NCI-H524 treated with DMSO at 0.1 percent for 48 hours (cell line): ENCODE measurements at places on chromosomes 13 and 19.

DNA sequence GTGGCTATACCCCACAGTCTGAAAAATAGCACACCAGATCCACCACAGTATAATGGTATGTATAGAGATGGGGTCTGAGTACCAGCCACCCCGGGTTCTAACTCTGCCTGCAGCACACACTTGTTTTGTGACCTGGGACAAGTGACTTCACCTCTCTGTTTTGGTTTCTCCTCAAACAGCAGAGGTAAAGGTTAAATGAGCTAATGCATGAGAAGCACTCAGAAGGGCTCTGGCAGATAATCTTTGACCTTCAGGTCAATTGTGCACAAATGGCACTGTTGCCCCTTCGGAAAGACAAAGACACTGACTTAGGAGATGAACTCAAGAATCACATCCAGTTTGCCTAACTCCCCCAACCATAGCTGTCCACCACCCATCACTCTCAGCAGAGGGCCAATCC is 7.7 kb downstream of the ZC3H4 start:
- DNase-seq = no peak

DNA sequence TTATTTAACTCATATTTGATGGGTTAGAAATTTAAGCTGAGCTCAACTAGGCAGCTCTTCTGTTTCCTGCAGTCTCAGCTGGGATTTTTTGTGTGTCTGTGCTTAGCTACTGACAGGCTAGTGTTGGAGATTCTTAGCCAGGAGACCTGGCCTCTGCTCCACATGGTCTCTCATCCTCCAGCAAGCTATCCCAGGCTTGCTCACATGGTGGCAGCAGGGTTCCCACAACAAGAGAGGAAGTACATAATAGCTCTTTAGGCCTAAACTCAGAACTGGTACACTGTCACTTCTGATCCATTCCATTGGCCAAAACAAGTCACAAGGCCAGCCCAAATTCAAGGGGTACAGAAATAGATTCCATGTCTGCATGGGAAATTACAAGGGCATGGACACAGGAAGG is 406.2 kb downstream of the SUCLA2 start:
- no peak for DNase-seq

DNA sequence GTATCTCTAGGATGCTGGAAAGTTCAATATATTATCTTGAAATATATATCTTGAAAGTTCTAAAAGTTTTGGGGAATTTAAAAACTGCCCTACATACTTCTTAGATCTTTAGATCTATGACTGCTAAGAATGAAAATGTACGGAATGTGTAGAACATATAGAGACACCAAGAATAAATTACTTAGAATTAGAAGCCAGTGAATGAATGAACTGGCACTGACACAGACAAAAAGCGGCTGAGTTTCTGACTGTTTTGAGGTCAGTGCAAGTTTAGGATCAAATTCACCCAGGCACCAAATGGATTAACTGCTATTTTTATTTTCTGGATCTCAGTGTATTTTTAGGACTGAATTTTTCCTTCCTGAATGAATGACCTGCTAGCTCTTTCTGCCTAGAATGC is 411.2 kb downstream of the KCTD12 start:
- DNase-seq = no peak

DNA sequence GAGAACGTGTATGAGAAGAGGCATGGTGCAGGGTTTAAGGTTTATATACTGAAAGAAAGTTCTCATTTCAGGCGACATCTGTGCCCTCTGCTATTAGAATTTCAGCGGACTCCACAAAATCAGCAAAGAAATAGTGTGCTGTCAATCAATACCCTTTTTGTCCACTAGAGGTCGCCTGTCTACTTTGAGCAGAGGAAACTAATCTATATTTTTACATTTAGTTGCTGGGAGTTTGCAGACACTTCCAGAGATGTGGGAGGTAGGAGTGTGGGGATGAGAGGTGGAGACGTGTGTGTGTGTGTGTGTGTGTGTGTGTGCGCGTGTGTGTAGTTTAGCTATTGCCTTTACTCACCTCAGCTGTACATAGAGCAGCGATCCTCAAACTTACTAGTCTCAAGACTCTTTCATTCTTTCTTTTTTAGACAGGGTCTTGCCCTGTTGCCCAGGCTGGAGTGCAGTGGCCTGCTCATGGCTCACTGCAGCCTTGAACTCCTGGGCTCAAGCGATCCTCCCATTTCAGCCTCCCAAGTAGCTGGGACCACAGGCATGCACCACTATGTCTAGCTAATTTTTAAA is 9.7 kb downstream of the INAFM1 start:
- DNase-seq = no peak

GRCh38 chr13:113495494-113496210 is 5.1 kb upstream of the DCUN1D2 start:
- no peak for DNase-seq

DNA sequence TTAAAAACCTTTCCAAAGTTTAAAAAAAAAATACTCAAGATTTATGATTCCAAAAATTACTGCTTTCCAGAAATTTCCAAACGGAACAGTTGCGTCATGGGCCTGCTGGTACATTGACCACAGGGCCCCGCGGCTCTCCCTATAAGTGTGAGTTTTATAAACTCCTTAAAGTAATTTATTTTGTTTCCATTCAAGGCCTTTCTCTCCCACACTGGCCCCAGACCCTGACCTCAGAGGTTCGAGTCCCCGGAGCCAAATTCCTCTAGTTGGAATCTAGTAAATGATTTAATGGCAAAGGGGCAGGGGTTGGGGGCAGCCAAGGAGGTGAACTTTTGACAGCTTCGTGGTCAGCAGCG is 97.5 kb downstream of the INSR start:
- no peak for DNase-seq

DNA sequence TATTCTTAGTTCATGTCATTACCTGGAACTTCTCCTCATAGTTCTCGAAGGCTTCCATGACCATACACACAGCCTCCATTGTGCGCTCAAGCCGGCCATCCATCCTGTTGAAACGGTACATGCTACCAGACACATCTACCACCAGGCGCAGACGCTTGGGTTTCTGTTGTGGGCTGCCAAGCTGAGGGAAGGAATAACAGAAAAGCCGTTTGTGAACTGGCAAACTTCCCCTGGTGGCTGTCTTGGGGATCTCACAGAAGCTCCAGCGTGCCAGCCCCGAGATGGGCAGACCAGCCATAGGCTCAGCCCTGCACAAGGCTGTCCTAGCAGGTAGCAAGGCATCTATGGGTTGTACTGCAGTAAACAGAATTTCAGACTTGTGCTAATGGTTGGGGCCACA is 130.1 kb downstream of the RGCC start:
- no peak for DNase-seq

DNA sequence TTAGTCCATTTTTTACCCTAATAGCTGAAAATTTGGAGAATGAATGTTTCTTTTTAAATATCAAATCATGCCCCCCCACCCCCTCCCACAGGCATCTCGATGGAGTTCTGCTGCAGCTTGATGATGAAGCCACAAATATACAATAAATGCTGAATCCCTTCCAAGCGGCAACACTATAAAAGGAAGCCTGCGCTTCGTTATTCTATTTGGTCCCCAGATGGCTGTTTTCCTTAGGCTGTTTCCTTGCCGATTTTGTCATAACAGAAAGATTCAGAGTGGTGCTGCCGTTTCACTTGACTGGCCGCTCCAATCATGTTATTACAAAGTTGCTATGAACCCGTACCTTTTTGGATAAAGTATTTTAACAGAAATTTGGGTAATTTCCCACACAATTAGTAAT is 79.5 kb downstream of the MYO16 start:
- DNase-seq = no peak

DNA sequence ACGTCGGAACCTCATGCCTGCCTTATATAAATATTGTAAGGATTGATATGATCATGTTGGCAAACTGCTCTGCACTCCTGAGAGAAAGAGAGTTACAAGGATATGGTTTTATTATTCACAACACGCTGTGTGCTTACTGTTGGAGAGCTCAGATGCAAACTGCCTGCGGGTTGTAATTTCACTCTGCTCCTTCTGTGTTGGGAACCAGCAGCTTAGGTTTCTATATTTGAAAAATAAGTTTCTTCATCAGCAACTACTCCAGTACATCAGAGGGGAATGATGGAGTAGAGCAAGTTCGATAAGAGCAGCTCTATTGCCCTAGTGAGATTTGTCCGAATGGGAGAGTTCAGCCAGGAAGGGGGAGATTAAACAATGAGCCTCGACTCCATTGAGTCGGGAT is 106.9 kb upstream of the UBL3 start:
- DNase-seq = no peak

GRCh38 chr19:47158367-47158791 is 27.7 kb downstream of the SAE1 start:
- no peak for DNase-seq

DNA sequence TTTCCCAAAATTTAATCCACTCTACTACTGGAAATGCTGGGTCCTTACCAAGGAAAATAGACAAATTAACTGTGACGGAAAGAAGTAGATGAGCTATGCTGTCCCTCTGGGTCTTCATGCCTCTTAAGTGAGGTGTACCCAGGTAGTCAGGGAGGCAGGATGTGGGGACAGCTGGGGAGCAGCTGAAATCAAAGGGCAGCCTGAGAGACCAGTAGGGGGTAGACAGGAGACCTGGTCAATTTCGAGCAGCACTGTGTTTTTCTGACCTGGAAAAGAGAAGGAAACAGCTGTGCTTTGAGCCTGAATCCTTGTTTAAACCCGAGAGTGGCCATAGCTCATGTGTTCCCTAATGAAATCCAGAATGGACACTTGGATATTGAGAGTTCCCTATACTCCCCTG is 587.3 kb downstream of the EFNB2 start:
- no peak for DNase-seq

DNA sequence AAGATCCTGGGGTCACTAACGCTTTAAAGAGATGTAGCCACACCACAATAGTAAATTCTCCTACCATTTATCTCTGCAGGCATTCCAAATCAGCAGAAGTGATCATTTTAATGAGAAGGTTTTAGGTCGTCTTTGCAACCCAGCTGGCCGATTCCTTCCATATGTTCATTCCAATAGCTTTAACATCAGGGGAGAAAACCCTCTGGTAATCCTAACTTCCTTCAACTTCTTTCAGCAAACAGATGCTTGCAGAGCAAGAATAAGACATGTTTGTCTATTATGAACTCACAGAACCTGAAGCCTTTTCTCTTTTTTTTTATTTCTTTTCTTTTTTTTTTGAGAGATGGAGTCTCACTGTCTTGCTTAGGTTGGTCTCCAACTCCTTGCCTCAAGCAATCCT is 498.6 kb upstream of the SLITRK1 start:
- DNase-seq = no peak

- DNase-seq = no peak
Observed at GRCh38 chr13:25684491-25684890, 312.7 kb downstream of the ATP8A2 start.

GRCh38 chr13:110250258-110250891 is 56.6 kb downstream of the COL4A1 start:
- no peak for DNase-seq
